Caki2 (cell line): ENCODE measurements at places on chromosomes 5 and 9. TPM values are rescaled to one million over a fixed set of nuclear protein-coding genes. Genes with fewer than 3 reads are reported as not detected.

Gene EQTN
- not detected in 2 replicates for total RNA-seq

Gene LCP2
- not detected in 2 replicates for total RNA-seq

- no peak for DNase-seq
Observed at GRCh38 chr9:83355729-83356151, 182.5 kb downstream of the FRMD3 start.

DNA sequence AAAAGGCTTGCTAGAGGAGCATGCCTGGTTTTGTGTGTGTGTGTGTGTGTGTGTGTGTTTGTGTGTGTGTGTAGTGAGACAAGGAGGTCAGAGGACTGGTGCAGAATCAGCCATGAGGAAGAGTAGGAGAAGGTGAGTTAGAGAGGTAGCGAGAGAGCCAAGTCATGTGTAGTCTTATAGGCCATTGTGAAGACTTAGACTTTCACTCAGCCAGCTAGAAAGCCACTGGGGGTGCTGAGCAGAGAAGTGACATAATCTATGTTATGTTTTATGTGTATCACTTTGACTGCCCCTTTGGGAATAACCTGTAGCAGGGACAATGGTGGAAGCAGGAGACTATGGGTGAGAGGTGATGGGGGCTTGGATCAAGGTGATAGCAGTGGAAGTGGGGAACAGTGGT lies 180.5 kb upstream of the CLINT1 start:
- DNase-seq = no peak

- DNase-seq = no peak
Observed at GRCh38 chr9:95438561-95439357, 78.0 kb downstream of the PTCH1 start.

DNA sequence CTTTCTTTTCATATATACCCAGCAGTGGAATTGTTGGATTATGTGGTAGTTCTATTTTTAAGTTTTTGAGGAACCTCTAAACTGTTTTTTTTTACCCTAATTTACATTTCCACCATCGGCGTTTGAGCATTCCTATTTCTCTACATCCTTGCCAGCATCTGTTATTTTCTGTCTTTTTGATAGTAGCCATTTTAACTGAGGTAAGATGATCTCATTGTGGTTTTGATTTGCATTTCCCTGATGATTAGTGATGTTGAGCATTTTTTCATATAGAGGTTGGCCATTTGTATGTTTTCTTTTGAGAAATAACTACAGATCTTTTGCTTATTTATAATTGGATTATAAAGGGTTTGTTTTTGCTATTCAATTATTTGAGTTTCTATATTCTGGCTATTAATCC lies 71.7 kb upstream of the TNC start:
- no peak for DNase-seq

Gene SPINK7
- total RNA-seq = not detected in 2 replicates

DNA sequence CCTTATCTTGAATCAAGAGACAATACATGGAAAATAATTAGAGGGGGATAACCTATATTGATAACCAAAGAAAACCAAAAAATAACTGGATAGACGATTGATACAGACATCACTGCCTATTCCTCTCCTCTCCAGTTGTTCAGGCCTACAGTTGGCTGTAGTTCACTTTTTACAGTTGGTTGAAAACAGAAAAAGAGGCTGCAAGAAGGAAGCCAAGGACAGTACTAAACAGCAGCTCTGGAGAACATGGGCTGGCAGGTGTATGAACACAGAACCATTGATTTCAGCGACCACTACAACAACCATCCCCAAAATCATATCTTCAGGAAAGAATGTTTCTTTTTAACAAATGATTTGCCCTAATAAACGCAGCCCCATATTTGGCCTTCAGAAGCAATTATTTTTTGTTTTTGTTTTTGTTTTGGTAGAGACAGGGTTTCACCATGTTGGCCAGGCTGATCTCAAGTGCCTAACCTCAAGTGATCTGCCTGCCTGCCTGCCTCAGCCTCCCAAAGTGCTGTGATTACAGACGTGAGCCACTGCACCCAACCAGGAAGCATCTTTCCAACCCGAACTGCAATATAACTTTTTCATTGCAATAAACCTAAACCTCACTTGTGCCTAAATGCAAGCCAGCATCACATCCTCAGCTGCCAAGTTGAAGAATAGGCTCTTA lies 64.3 kb downstream of the MLLT3 start:
- DNase-seq = no peak

- no peak for DNase-seq
Observed at GRCh38 chr9:89743573-89744254, 138.9 kb downstream of the GADD45G start.

- DNase-seq = no peak
Observed at GRCh38 chr9:126116351-126117157, 210.1 kb upstream of the MVB12B start.

DNA sequence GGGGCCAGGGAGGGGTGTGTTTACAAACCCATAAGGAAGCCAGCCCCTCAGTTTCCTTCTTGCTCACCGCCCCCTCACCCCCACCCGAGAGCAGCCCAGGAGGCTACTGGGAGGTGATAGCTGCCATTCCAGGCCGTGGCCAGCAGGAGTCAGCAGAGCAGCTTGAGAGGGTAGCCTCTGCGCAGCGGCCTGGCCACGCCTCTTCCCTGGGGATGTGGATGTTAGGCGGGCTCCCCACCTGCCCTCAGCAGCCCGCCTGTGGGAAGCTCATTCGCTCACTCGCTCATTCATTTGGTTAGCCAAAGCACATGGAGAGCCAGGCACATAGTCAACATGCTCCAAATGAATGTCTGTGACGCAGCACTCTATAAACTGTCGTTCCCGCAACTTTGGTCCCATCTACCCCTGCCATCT lies 6.1 kb upstream of the DPM2 start:
- DNase-seq = peak; percentile 62

GRCh38 chr5:139746691-139747582 lies 48.7 kb upstream of the PSD2 start:
- DNase-seq = no peak

DNA sequence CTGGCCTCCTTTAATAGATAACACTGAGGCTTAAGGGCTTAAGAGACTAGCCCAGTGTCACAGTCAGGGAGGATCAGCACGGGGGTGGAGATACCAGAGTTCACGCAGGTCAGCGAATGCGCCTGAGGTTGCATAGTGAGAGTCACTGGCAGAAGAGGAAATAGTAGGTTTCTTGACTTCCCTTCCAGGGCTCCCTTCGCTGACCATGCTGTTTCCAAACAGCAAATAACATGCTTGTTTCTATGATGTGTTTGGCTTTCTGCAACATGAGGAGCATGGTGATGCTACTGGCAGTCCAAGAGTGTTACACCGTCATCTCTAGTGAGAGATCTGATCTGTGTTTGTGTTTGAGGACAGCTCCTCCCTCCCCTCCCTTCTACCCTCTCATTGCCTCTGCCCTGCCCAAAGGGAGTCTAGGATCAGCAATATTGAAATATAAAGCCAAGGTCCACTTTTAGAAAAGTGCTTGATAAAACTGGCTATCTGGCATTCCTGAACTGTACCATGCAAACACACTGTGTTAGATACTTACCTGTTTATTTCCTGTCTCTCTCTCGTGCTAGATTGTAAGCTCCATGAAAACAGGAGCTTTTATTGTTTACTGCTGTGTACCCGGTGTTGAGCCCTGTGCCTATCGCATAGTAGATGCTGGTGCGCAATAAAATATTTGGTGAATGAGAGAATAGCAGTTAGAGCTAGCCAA lies 12.3 kb downstream of the TLE4 start:
- no peak for DNase-seq

DNA sequence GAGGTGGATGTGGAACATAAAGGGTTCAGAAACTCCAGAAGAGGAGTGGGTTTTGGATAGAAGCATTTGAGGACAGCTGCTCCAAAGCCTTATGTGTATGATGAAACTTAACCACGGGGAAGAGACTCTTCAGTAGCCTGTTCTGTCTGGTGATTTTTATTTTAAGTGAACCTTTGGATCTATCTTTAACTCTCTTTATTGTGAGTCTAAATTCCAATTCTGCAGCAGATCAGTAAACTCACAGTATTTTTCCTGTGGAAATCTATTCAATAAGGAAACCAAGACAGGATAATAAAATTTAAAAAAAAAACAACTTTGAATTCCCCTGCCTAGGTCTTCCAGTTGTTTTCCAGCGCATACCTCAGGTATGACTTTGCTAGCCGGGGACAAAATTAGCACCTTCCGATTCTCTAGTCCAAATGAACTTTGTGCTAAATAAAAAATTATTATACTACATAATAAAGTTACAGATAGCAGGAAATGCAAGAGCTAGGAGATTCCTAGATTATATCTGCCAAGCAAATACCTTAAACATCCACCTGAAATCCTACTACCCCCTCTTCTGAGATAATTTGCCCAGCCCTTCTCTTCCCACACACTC lies 101.9 kb downstream of the NLN start:
- DNase-seq = no peak

DNA sequence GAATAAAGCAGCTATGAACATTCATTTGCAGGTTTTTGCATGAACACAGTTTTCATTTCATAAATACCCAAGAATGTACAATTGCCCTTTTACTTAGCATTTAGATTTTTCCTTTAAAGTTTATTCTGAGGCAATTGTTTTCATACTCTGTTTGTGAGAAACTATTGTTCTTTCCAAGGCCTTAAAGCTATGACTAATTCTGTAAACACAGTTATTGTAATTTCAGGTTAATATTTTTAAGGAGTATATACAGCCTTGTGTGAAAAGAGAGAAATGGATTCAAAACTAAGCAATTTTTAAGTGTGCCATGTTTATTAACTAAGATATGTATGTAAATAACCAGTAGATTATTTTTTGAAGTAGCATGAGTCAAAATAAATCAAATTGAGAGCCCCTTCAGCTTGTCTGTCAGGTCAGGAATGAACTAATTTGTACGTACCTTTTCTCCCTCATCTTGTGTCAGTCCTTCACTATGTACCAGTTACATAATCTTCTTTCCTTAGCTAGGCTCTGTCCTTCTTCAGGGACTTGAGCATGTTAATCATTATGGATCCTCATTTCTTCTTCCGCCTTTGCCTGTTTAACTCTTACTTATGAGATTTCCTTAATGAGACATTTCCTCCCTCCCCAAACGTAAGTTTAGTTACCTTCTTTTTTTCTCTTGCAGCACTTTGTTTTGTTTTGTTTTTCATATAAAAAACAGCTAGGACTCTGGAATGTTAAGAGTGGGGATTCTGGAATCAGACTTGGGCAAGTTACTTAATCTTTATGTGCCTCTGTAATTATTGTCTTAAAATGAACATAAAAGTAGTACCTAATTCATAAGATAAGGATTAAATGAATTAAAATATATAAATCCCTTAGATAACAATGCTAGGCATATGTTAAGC lies 63.6 kb downstream of the NIPBL start:
- DNase-seq = peak; percentile 16

- no peak for DNase-seq
Observed at GRCh38 chr5:65482296-65482735, 596 bp upstream of the ADAMTS6 start.

GRCh38 chr9:2125906-2126305 lies 110.8 kb downstream of the SMARCA2 start:
- DNase-seq = no peak

DNA sequence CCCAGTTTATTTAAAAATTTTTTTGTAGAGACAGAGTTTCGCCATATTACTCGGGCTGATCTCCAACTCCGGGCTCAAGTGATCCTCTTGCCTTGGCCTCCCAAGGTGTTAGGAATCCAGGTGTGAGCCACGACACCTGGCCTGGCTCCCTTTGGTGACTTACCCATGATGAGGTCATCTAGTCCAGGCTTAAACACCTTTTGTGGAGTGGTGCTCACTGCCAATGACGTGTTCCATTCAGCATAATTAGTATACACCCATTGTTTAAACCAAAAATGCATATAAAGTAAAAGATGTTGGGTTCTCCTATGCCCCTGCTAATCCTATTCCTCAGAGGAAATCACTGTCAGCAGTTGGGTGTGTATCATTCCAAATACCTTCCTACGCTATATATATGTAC lies 91.0 kb downstream of the HSPA4 start:
- DNase-seq = no peak

DNA sequence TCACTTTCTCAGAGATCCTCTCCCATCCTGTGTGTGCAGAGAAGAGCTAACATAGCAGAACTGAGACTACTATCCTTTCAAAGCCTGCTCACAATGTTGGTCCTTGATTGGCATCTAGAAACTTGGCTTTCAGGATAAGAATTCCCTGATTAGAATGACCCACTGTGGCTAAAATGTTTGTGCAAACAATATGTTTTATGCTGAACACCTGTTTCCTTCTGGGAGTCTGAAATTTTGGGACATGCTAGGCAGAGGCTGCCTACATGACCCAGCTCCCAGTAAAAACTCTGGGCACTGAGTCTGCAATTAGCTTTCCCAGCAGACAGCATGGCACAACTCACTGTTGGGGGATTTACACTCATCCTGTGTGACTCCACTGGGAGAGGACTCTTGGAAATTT lies 78.9 kb downstream of the CFAP95 start:
- no peak for DNase-seq

DNA sequence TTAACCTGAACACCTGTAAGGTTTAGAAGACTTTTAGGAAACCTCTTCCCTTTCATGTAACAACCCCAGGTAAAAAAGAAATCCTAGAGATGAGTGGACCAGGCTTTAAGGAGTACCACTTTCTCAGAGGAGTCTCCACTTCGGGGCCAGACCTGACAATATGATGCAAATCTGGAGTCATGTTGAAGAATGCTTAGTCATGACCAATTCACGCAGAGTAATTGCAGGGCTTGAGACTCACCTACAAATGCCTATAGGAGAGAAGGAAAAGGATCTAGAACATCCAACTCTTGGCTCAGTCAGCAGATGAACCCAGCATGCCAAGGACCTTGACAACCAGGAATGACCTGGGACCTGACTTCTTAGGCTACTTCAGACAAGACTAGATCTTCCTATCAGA lies 235.4 kb downstream of the DOCK8 start:
- no peak for DNase-seq

GRCh38 chr5:419970-420369 lies 23.0 kb upstream of the EXOC3 start:
- DNase-seq = no peak

Gene IL4
- not detected in 2 replicates for total RNA-seq

Gene MCIDAS
- total RNA-seq = 0.68 and 5.6 TPM in 2 replicates

Gene PALM2AKAP2
- 0.14 TPM in 1 of 2 replicates, not detected in the other for total RNA-seq

Gene RNF180
- total RNA-seq = not detected in 2 replicates

GRCh38 chr9:35464141-35465025 lies 25.5 kb upstream of the RUSC2 start:
- no peak for DNase-seq

GRCh38 chr9:90841615-90842014 lies 40.0 kb downstream of the SYK start:
- no peak for DNase-seq

DNA sequence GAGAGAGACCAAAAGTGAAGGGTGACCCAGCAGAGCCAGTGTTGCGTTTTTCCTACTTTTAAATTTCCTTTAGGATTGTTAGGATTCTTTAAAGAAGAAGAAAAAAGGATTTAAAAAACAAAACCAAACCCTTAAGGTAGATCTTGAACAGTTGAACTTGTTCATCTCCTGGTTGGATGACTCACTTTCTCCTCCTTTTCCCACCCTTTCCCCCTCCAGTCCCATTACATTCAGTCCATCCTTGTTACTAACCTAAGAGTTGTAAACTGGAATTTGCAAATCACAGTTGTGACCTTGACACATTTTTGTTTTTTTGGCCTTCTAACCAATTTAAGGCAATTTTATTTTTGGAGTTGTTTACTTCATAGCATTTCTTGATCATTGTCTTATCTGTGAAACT lies 289.2 kb downstream of the ARHGAP26 start:
- no peak for DNase-seq

- no peak for DNase-seq
Observed at GRCh38 chr5:154878642-154879335, 20.4 kb downstream of the CNOT8 start.
